ENCODE measurements at places on chromosomes 3 and 15.

DNA sequence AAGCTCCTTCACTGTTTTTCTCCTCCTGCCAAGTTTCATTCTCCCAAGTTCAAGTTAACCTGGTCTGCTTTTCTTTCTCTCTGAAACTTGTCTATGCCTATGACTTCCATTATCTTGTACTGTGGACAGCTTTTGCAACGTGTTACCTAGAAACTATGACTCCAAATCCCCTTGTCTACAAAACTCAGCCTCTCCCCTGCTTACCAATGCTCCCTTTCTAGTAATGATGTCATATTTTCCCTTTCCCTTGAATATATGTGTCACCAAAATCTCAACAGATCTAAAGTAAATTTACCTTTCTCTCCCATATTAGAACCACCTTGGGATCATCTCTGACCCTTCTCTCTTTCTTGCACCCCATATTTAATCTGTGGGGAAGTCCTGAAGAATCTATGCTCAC, 10.5 kb upstream of the ABHD2 start:
- DNase-seq, result no peak

GRCh38 chr3:173004681-173005080, 136.4 kb downstream of the SPATA16 start:
- DNase-seq, result no peak

DNA sequence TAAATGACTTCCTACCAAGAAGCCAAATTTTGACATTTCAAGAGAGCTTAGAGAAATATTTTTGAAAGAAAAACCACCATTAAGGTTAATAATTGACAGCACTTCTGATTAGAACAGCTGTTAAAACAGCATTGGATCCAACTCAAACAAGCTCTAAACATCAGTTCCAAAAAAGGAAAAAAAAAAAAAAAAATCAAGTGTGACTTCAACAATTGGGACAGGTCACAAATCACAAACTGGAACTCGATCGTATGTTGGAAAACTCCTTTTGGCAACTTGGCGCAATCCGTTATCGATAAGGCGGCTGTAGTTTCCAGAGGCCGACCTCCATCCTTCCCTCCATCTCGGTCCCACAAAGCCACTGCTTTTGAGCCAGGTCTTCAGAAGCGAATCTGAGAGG, 17.8 kb downstream of the TLE3 start:
- DNase-seq, result no peak

DNA sequence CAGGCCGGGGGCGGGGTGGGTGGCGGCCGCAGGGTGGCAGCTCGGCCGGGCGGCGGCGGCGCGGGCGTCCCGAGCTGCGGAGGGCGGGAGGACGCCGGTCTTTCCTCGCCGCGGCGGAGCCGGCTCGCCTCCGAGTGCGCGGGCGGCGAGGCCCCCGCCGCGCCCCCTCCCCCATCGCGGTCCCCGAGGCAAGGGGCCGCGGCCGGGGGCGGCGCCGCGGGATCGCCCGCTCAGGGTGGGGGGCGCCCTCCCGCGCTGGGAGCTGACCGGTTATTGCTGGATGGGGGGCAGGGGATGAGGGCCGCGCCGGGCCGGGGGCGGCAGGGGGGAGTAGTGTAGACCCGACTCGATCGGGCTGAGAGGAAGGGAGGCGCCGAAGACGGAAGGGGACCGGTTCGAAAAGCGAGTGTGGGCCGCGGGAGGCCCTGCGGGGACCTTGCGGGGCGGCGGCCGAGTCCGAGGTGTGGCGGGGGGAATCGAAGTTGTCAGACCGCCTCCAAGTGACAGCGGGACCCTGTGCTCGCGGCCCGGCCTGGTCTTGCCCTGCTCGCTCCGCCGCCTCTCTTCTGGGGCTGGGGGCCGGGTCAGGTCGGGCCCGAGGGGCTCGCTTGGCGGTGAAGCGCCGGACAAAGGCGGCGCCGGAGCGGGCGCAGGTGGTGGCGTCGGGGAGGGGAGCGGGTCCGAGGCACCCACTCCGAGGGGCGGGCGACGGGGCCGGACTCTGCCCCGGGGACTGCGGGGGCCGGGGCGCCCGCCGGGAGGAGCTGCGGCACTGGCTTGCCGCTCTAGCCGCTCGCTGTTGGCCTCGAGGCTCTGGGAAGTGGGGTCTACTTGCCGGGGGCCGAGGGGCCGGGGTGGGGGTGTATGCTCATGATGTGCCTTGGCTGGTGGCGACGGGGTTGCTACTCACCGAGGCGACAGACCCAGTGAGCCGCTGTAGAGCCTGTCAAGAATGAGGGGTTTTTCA, 1.1 kb downstream of the BAHD1 start:
- DNase-seq, result peak; percentile 61

- peak; percentile 16 for DNase-seq
Measured at GRCh38 chr3:41997702-41998550, 36.0 kb upstream of the ULK4 start.

GRCh38 chr3:45664578-45664977, 24.6 kb upstream of the SACM1L start:
- DNase-seq, result no peak

- DNase-seq, result no peak
Measured at GRCh38 chr3:17231537-17232261, 346.9 kb downstream of the PLCL2 start.

DNA sequence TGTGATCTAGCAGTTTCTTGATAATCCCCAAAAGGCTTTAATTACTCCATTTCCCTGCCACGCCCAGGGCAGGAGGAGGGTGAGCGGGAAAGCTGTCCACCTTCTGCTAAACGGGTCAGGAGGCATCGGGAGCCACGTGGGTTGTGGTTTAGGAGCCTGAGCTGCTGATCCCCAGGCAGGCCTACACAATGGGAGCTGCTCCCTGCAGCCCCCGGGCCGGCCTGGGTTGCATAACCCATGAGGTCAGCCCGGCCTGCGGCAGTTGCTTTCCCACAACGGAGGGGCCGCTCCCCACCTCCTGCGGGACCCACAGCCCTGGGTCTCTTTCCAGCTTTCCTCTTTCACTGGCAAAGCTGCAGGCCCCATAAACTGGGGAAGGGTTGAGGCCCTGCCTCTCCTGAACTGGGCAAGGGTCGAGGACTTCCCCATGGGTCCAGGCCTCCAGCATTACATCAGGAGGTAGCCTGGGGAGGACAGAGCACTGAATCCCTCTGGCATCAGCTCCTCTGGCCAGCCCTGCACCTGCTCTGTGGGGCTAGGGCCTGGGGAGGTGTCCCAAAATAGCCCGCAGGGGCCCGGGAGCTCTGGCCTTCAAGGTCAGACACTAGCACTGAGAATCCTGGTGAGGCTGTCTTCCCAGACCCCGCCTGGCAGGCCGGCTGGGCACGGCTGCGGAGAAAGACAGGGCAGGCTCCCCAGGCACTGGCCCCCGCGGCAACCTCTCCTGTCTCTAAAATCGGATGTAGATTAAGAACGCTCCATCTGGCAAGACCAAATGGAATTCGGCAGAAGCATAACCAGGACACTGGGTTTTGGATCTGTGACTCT, 47.3 kb downstream of the ZDHHC19 start:
- no peak for DNase-seq

GRCh38 chr3:10206166-10206511, 41.4 kb downstream of the IRAK2 start:
- DNase-seq, result no peak

DNA sequence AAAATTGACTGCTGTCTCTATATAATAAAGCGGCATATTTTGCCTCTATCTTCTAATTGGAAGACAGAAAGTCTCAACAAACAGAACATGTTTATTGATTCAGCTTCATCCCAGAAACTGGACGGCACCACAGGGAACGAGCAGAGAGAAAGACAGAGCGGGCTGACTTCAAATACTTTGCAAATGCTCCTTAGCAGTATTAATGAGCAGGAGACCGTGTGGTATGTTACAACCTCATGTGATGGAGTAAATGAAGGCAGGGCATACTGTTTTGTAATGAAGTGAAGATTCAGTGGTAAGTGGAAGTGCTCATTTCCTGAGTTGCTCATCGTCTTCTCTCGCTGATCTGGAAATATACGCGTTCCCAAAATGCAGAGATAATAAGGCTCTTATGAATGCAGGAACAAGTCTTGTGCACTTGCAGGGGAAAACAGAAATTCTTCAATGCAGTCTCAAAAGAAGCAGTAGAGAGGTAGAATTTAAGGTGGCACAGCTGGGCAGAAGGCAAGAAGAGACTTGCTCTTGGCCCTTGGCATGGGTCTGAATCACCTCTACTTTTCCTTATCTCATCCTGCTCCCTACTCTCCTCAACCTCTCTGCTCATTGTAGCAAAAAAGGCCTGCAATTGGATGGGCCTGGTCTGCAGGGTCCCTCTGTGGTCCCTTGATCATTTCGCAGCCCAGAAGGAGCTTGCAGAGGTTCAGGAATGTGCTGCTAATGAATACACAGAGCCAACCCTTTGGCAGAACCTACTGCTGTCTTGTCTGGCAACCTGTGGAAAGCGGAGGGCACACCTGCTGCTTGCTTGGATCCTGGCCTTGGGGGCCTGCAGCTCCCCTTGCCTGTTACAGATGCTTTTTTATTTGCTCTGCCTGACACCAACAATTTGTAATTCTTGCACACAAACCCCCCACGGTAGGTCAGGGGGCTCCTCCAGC, 604.9 kb upstream of the CFAP20DC start:
- no peak for DNase-seq

DNA sequence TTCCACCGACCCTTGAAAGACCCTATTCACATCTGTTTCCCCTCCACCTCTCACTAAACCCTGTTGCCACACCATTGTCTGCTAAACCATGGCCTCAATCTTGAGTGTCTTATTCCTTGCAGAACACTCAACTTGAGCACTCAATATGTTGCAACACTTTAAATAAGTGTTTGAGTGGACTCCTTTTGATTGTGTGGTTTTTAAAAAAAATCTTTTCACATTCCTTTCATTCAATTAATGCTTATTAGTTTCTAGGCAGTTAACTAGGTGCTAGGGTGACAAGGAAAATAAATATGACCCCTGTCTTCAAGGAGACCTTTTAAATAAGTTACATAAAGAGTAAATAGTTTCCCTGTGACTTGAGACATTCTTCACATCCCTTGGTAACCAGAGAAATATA, 13.3 kb upstream of the HHLA2 start:
- DNase-seq, result no peak

- no peak for DNase-seq
Measured at GRCh38 chr3:23691357-23691895, 114.3 kb upstream of the UBE2E1 start.

GRCh38 chr15:80816049-80816653, 37.0 kb downstream of the CEMIP start:
- DNase-seq, result no peak

- DNase-seq, result no peak
Measured at GRCh38 chr3:182632077-182632393, 161.3 kb upstream of the ATP11B start.

GRCh38 chr3:126746395-126747177, 42.5 kb downstream of the CHCHD6 start:
- no peak for DNase-seq

- DNase-seq, result no peak
Measured at GRCh38 chr3:186802701-186803100, 3.6 kb downstream of the RFC4 start.

DNA sequence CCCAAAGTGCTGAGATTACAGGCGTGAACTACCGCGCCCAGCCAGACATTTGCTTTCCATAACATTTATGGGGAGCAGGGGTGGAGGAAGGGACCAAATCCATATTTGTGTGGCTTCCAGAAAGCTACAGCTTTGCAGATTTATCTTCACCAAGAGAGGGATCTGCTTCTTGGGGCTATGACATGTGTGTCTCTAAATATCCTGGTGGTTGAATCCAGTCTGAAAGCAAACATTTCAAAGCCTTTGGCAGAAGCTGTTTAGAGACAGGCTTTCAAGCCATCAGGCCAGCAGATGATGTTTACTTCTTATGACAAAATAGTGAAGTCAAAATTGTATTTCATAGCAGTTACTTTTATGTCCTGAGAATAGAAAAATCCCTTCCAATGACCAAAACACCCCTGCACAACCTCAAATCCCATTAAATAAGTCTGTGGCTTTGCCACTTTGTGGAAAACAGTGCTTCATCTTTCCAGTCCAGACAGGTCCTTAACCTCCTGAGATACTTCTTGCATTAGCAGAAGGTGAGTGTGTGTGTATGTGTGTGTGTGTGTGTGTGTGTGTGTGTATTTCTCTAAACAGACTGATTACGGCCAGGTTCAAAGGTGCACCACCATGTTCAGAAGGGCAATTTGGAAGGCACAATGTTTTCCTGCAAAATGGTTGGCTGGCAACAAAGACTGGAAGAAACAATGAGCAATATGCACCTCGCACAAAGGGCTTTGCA, 191.4 kb upstream of the LRIG1 start:
- no peak for DNase-seq

- DNase-seq, result no peak
Measured at GRCh38 chr15:82838096-82838735, 28.8 kb downstream of the WHAMM start.
